ENCODE measurements at places on chromosomes 12 and 14.

- DNase-seq: no peak
Measured at GRCh38 chr12:100789146-100789545, 5.4 kb upstream of the ANO4 start.

- DNase-seq: no peak
Measured at GRCh38 chr12:90112666-90113065, 404.0 kb upstream of the ATP2B1 start.

- DNase-seq: no peak
Measured at GRCh38 chr14:52103416-52103815, 34.6 kb upstream of the NID2 start.

DNA sequence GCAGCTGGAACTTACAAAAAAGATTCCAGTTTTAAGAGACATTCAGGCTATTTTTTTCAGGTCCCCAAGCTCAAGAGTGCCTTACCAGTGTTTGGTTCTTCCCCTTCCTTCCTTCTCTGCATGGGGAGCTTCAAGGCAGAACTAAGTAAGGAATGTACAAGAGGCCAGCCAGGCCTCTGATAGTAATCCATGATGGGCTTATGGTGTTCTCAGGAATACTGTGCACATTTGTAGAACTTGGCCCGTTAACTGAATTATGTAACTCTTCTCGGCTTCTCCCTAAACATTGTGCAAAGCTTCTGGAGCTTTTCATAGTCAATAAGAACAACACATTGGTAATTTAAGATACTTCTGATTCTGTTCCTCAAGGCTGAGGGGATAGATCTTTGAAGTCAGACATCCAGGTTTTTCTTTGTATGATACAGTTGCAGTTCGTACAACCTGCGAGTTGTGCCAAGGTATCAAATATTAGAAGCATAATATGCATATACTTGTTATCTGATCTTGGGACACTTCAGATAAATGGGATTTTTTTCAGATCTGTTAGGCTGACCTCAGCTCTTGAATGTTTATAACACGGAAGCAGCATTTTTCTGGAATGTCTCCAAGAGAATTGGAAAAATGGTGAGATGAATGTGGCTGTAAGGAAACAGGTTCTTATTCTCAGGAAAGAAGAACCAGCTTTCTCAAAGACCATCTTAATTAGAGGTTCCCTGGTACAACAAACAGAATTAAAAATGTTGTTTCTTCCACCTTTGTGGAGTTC lies 148.6 kb downstream of the ANO4 start:
- no peak for DNase-seq

GRCh38 chr12:46627686-46628085 lies 198.1 kb downstream of the SLC38A4 start:
- no peak for DNase-seq

DNA sequence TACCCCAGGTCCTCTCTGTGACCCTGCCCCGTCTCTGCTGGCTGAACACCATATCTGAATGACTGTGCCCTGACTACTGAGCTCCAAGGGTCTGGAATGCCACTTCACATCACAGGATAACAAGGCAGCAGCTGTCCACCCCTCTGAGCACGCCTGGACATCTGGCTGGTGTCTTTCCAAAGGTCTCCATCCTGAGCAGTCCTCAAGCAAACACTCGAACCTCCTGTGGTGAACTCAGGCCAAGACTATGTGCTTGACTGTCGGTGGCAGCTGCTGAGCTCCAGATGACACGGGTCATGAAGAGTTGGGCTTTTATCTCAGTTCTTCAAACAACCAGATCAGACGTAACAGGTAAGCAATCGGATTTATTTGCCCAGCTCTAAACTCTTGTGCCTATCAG lies 117.2 kb upstream of the BCL2L14 start:
- no peak for DNase-seq

GRCh38 chr14:88168498-88169165 lies 154.4 kb downstream of the KCNK10 start:
- DNase-seq: peak; percentile 33

GRCh38 chr14:28831126-28831525 lies 64.5 kb downstream of the FOXG1 start:
- DNase-seq: no peak

DNA sequence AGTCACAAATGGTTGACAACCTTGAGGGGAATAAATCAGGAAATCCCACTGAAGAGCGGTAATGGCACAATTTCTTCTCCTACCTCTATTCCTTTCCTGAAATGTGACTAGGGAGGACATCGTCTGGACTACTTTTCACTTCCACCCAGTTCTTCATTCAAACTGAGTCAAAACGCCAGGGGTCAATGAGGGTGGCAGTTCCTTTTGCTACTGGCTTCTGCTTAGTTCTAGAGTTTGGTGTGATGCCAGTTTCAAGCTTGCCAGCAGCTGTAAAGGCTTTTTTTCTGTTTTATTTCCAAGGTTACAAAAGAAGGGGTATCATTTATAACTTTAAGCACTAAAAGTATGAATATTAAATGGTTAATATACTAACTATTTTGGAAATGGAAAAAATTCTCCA lies 286.5 kb downstream of the SOX5 start:
- DNase-seq: no peak

GRCh38 chr12:28954333-28954732 lies 194.7 kb upstream of the FAR2 start:
- DNase-seq: no peak

GRCh38 chr14:97218691-97219430 lies 421.7 kb downstream of the VRK1 start:
- DNase-seq: no peak

DNA sequence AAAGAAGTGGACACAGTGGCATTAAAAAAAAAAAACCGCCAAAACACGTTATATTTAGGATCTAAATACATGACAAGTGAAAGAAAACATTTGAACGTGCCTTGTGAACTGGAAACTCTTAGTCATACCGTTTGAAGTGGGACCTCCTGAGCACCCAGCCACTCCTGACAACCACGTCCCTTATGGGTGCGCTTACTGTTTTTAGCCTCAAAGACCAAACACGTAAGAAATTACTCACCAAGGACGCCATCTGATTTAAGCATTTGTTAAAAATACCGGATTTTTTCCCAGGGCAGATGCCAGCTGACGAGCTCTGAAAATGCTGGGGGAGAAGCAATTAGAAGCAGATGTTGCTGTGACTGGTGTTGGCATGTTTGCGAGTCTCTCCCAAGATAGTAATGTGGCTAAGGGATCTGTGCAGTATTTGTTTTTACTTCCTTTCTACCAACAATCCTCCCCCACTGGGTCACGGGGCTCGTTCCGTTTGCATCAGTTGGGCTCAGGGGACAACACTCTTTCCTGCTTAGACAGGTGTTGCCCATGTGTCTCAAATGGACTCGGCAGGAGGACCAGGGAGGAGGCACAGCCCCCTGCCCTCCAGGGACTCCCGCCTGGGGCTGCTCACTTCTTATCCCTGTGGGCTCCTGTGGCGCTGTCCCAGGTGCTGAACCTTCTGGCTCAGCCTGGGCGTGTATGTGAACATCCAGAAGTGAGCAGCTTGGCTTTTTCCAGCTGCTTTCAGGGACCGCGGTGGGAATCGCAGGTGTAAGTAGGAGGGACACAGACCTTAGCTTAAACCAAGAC lies 101.0 kb downstream of the BEGAIN start:
- DNase-seq: peak; percentile 16

GRCh38 chr12:18429366-18429765 lies 168.0 kb downstream of the PIK3C2G start:
- DNase-seq: no peak

DNA sequence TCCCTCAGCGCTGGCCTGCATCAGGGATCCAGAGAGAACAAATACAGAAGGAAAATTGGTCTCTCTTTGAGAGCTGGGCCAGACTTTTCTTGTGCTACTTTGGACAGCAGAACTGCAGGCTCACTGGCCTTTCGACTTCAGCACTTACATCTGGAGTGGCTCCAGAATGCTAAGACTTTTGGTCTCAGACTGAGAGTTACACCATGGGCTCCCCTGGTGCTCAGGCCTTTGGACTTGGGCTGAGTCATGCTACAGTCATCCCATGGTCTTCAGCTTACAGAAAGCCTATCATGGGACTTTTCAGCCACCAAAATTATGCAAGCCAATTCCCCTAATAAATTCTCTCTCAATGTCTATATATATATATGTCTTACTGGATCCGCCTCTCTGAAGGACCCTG lies 9.0 kb upstream of the CD163 start:
- DNase-seq: no peak

GRCh38 chr14:66752109-66752508 lies 244.2 kb downstream of the GPHN start:
- DNase-seq: no peak

DNA sequence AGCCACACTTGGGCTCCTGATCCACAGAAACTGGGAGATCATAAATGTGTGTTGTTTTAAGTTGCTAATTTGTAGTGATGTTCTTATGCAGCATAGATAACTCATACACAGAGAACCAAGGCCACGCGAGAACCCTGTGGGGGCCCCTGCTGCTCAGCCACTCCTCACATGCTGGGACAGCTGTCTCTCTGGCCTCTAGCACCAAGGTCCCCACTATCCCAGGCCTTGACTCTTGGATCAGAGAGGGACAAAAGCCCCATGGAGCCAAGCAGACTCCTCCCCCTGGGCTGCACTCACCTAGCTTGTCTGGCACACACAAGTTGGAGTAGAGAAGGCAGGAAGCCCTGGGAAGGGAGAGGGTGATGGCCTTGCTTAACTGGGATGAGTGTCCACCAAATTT lies 11.3 kb downstream of the PLD4 start:
- DNase-seq: no peak

GRCh38 chr12:44053549-44054127 lies 217.8 kb downstream of the TMEM117 start:
- DNase-seq: no peak

DNA sequence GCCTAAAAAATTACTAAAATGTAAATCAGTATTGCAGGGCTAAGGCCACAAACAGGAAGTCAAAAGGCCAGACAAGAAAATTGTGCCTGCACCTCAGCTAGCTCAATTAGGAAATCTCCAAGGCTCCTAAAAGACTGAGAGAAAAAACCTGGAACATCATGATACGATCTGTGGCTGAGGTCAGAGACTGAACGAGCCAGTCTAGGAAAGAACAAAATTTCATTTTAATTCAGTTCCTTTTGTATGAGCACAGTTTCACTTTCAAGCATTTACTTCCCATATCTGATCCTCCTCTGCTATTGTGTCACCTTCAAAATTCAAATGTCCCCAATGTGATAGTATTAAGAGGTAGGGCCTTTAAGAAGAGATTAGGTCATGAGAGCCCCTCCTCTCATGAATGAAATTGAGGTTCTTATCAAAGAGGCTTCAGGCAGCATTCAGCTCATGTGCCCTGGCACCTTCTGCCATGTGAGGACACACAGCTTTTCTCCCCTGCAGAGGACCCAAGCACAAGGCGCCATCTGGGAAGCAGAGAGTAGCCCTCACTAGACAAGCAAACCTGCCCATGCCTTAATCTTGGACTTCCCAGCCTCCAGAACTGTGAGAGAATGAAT lies 14.8 kb downstream of the PRKAB1 start:
- DNase-seq: no peak

GRCh38 chr12:113803759-113804140 lies 162.4 kb downstream of the RBM19 start:
- no peak for DNase-seq

DNA sequence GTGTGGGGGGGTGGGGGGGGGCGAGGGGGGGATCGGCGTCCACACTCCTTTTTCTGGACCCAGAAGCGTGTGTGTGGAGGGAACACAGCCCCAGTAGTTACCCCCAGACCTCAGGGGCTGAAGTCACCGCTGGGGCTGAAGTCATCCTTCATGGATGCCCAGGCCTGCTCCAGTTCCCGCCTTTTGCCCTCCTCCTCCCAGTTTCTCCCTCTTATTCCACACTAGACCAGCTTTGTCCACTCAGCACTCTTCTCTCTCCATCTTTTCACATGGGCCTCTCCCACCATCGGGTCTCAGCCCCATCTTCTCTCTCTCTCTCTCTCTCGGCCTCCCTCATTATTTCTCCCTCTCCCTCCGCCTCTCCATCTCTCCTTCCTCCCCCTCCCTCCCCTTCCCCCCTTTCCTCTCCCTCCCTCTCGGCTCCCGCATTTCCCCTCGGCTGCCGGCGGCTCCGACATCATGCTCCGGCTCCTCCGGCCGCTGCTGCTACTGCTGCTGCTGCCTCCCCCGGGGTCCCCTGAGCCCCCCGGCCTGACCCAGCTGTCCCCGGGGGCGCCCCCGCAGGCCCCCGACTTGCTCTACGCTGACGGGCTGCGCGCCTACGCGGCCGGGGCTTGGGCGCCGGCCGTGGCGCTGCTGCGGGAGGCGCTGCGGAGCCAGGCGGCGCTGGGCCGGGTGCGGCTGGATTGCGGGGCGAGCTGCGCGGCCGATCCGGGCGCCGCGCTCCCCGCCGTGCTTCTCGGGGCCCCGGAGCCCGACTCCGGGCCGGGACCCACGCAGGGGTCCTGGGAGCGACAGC lies at the start of gene P3H3:
Gene P3H3 (plus strand): TSS at position 426 of the 799 bp plus-strand sequence. CDS start 34 bp downstream, at position 460.
- no peak for DNase-seq

- DNase-seq: no peak
Measured at GRCh38 chr12:45720069-45720468, 9.4 kb upstream of the ARID2 start.

GRCh38 chr12:1947081-1947480 lies 28.6 kb upstream of the CACNA2D4 start:
- DNase-seq: no peak

GRCh38 chr12:99370421-99371138 lies 277.0 kb upstream of the GARIN6 start:
- DNase-seq: no peak

DNA sequence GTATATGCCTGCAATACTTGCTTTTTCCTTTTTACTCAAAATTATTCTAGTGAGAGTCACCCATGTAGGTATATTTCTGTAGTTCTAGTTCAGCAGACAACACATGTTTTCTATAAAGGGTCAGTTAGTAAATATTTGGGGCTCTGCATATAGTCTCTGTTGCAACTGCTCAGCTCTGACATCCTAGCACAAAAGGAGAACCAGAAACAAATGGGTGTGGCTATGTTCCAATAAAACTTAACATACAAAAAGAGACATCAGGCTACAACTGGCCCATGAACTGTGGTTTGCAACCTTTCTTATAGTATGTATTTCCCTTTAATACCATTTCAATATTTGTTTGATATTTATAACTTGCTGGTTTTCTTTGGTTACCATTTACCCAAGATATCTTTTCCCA lies 11.9 kb downstream of the NT5DC3 start:
- no peak for DNase-seq

GRCh38 chr14:24885410-24885913 lies 164.5 kb downstream of the STXBP6 start:
- DNase-seq: no peak

DNA sequence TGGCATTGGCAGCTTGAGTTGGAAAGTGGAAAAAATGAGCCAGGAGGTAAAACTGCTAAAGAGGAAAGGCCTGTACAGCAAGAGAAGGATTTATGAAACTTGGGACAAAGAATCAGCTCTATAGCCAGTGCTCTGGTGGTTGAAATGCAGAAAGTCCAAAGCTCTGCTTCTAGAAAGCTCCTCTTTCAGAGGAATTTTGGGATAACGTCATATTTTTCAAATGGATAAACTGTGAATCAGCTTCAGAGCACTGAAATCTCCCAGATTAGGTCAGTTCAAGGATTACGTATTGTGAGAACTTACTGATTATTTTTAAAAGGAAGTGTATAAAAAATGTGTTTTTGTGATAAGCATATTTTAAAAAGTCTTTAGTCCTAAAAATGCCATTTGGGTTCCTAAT lies 203.1 kb upstream of the CNOT2 start:
- no peak for DNase-seq

- DNase-seq: no peak
Measured at GRCh38 chr12:31631809-31632208, 27.7 kb upstream of the ETFBKMT start.

Data from T-cell (primary cell).